ENCODE measurements at places on chromosomes 7 and 10. TPM values are rescaled to one million over a fixed set of nuclear protein-coding genes. Genes with fewer than 3 reads are reported as not detected.

Gene LRRD1
- total RNA-seq: not detected

Gene SFRP4
- total RNA-seq: not detected

DNA sequence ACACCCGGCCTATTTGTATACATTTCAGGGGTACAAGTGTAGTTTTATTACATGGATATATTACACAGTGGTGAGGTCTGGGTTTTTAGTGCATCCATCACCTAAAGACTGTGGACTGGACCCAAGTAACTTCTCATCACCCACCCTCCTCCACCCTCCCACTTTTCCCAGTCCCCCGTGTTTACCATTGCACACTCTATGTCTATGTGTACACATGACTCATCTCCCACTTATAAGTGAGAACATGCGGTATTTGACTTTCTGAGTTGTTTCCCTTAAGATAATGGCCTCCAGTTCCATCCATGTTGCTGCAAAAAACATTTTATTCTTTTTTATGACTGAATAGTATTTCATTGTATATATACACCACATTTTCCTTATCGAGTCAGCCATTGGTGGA lies 98.9 kb upstream of the WAC start:
- DNase-seq: no peak

- peak; percentile 8 for DNase-seq
These were observed 80.7 kb downstream of the GCC1 start for GRCh38 chr7:127504715-127505114.

DNA sequence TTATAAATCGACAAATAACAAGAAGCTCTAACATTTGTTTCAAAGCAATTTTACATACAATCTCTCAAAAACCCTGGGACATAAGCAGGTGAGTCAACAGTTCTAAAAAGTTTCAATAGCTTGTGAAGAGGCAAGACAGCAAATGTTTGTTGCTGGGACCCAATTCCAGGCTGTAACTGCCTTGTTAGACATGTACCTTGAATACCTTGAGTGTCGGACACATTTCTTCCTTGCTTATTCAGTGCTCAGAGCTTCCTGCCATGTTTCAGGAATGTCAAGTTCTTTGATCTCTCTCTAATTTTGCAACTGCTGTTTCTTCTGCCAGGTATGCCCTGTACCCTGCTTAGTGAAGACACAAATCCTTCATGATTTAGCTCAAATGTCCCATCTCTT lies 5.1 kb downstream of the CH25H start:
- DNase-seq: no peak

DNA sequence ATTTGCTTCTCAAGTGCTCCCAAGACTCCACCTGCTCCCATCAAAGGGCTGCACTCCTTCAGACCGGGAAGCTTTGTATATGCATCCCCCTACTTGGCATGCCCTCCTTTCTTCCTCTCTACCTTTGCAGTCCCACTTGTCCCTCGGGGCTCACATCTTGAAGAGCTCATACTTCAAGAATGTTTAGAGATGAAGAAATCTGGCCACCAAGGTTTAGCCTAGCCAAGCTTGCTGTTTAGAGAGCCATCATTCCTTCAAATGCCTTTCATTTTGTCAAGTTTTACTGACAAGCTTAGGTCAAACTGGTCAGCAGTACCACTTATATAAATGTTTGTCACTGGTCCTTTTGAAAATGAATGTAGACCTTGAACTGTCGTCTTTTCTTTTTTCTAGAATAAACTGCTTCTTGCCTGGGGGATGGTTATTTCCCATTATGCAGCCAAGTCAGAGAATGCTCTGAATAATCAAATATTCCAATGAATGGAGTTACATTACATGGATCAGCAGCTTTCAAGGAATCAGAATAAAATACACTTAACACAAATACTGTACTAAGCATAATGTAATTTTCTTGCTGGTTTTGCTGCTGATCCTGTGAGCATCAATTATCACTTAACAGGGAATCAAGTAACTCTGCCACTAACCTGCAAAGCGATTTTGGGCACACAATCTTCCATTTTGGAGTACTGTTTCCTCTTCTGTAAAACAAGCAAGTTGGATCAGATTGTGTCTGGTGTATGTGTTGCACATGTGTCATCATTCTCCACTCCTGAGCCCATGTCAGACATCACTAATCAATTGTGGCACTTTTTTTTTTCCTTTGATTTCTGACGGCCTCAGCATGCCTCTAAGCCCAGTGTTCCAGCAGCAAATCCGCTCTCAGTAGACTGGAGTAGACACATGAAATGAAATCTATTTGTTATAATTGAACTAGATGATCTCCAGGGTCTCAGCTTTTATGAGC lies 357.9 kb downstream of the PTEN start:
- DNase-seq: no peak

All from activated naive CD8-positive, alpha-beta T cell treated with anti-CD3 and anti-CD28 coated beads for 36 hours (primary cell).